Activated T-helper 17 cell treated with anti-CD3 and anti-CD28 coated beads, Interleukin-2, amount 50 U/mL, for 72 hours (primary cell): ENCODE measurements at places on chromosomes 13 and 19. TPM values are rescaled to one million over a fixed set of nuclear protein-coding genes. Genes with fewer than 3 reads are reported as not detected.
A peak's percentile ranks its signal among the peaks of the same experiment; 100 is the strongest.

- no peak for ATAC-seq
Measured at GRCh38 chr19:48750771-48751504, 1.5 kb downstream of the FUT1 start.

PSG1 gene
- total RNA-seq, result 0.45 TPM

CDC34 gene
- 44.5 TPM for total RNA-seq

GRCh38 chr19:33396701-33397535, 23.4 kb downstream of the CEBPG start:
- ATAC-seq, result no peak

PRR22 gene
- 9.9 TPM for total RNA-seq

DNA sequence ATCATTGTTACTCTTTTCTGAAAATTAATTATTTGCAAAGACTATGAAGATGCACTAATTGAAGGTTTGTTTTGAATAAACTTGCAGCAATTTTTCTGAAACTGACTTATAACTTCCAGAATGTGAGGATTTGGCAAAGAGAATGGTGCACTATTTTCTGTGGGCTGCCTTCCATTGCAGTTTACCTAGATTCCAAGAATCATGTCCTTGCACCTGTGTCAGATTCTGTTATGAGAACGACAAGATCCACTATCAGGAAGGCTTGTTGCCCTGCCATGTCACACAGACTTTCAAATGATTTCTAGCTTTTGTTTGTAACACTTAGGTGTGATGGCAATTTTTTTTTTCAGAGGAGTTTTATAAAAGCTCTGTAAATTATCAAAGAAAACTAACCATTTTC, 5.6 kb upstream of the SLAIN1 start:
- ATAC-seq, result no peak

SIAH3 gene
- 0.06 TPM for total RNA-seq

GRCh38 chr19:17467471-17468301, 2.6 kb upstream of the SLC27A1 start:
- no peak for ATAC-seq

MCEMP1 gene
- total RNA-seq, result not detected

DNA sequence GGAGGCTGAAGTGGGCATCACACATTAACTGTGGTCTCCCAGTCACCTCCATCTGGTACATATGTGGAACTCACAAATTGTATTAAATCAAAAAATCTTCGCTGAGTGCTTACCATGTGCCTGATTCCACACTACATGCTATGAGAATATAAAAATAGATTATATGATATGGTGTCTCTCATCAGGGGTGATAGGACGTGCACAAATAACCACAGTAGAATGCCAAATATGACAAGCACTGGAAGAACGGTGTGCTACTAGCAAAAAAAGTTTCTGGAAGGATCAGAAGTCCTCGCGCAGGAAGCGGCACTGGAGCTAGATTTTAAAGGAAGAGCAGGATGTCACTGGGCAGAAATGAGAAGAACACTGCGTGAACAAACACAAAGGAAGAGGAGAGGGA, 62.3 kb downstream of the TBC1D4 start:
- ATAC-seq, result no peak

DNA sequence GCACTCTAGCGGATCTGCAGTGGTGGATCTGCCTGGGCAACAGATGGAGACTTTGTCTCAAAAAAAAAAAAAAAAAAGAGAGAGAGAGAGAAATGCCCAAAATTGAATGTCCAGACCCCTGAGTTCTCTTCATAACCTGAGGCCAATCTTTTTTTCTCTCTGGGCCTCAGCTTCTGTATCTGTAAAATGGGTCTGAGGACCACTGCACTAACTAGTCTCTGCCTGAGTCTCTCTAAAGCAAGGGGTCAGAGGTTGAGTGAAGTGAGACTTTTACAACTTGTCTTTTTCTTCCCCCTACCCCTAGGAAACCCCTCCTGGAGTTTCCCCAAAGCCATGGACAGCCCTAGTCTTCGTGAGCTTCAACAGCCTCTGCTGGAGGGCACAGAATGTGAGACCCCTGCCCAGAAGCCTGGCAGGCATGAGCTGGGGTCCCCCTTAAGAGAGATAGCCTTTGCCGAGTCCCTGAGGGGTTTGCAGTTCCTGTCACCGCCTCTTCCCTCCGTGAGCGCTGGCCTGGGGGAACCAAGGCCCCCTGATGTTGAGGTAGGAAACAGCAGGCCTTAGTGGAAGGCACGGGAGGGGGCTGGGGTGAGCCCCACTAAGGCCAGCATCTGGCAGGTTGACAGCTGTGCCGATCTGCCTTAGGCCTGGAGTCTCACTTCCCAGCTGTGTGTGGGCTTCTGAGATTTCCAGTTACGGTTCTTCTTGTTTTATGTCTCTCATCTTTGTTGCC, 1.8 kb downstream of the TMEM91 start:
- ATAC-seq, result no peak

DNA sequence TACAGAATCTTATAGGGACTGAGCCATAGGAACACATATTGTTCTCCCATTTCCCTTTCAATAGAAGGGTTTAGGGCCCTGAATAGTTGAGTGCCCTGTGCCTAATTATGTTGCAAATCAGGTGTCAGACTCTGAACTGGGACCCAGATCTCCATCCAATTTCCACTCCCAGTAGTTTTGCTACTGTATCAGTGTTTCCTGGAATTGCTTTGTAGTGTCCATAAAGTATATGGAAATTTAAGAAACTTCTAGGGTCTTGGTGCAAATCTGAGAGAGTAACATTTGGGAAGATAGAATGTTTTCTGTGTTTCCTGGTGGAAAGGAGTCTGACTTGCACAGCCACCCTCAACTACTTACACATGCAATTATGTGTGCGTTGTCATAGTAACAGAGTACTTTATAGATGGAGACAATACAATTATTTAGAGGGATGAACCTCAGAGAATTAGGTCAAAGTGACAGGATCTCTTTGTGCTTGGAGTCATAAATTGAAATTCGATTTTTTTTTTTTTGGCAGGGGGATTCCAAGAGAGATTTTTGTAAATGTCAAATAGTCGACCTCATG, 646 bp upstream of the SLC10A2 start:
- no peak for ATAC-seq

DNA sequence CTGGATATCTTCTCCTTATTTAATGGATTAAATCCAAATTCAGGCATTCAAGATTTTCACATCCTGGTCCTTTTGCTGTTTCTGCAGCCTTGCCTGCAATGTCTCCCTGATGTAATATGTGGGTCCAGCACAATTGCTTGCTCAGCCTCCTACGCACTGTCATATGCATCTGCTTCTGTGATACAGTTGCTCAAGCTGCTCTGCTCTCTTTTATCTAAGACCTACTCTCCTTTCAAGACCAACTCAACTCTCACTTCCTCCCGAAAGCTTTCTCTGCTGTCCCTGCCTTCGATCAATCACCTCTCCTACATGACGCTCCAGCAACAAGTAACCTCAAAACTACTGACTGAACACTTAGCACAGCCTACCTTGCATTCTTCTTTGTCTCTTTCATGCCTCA, 138.2 kb downstream of the DCLK1 start:
- ATAC-seq, result no peak

DNA sequence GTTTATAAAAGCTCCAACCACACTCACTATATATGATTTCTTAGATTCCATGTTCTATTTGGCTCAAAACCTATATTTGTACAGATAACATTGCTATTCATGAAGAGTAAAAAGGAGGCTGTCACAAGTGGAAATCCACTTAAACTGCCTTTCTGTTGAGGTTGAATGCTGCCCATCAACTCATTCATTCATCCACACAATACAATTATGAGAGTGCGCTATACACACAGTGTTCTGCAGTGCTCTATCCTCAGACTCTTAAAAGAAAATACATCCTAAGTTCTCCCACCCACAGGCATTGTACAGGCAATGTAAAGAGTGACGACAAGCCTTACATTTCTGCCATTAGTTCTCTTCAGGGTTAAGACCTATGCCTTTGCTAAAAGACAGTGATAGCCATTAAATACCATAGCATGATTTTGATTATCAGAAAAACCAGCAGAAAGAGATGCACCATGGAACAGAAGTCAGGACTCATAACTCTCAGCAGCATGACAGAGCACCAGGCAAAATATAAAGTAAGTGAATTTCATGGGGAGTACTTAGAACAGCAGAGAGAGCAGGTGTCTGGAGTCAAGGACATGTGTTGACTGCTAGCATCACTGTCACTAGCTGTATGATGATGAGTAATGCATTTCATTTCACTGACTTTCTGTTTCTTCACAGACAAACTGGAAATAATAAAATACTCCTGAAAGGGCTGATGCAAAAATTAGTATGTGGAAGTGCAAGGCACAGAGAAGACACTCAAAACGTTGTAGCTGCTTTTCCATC, 218.0 kb downstream of the RBM26 start:
- ATAC-seq, result no peak

GRCh38 chr19:46471116-46471733, at the start of gene PNMA8A:
PNMA8A (minus strand) TSS chr19:46471563; CDS start chr19:46471035, 528 bp downstream.
- ATAC-seq, result no peak

- no peak for ATAC-seq
Measured at GRCh38 chr13:109779876-109780510, 6.4 kb downstream of the IRS2 start.

- ATAC-seq, result peak; percentile 71
Measured at GRCh38 chr19:42313096-42313839, at the start of gene TMEM145. TMEM145 (plus strand) TSS chr19:42313309; CDS start chr19:42313377, 68 bp downstream.

GAS6 gene
- total RNA-seq, result 0.58 TPM

- ATAC-seq, result no peak
Measured at GRCh38 chr13:61954092-61954491, 538.4 kb upstream of the PCDH20 start.

- ATAC-seq, result no peak
Measured at GRCh38 chr13:21932996-21933395, 262.1 kb downstream of the FGF9 start.

LHFPL6 gene
- total RNA-seq, result 7.5 TPM

SPACA6 gene
- total RNA-seq, result 18.3 TPM

DNA sequence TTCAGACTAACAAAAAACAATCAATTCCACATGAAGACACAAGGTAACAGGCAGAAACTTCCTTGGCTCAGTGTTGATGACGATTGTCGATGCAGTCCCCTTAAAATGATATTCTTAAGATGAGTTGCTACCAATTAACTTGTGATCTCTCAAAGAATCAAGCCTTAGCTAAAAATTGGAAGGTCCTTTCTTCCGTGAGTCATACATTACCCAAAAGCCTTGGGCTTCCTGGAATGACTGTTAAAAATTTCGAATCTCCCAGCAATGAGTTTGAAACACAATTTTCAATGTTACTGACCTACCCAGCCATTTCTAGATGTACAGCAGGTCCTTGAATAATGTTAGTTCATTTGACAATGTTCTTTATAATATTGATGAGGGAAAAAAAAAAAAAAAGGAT, 28.0 kb upstream of the RB1 start:
- peak; percentile 86 for ATAC-seq

IRGC gene
- total RNA-seq, result not detected

- ATAC-seq, result peak; percentile 85
Measured at GRCh38 chr19:48110350-48110966, at the start of gene PLA2G4C. PLA2G4C (minus strand) TSS chr19:48110817; CDS start chr19:48106529, 4,288 bp downstream.

- no peak for ATAC-seq
Measured at GRCh38 chr19:19061506-19061905, 2.3 kb upstream of the SLC25A42 start.
